Thoracic aorta endothelial cell (primary cell): ENCODE measurements at places on chromosomes 5 and 9. TPM values are rescaled to one million over a fixed set of nuclear protein-coding genes. Genes with fewer than 3 reads are reported as not detected.

MELK gene
- 53.9 and 73.0 TPM in 2 replicates for total RNA-seq

MFAP3 gene
- total RNA-seq: 104 and 128 TPM in 2 replicates

PCDHGB3 gene
- 1.4 and 2.9 TPM in 2 replicates for total RNA-seq

RASGEF1C gene
- total RNA-seq: not detected in 2 replicates

SETD9 gene
- 13.7 TPM in 2 replicates for total RNA-seq

MIER3 gene
- 49.7 and 50.2 TPM in 2 replicates for total RNA-seq
